ENCODE measurements at places on chromosomes 1 and 21.
A peak's percentile ranks its signal among the peaks of the same experiment; 100 is the strongest.

GRCh38 chr1:230899841-230900251 lies 31.5 kb upstream of the C1orf198 start:
- DNase-seq, result peak; percentile 77

DNA sequence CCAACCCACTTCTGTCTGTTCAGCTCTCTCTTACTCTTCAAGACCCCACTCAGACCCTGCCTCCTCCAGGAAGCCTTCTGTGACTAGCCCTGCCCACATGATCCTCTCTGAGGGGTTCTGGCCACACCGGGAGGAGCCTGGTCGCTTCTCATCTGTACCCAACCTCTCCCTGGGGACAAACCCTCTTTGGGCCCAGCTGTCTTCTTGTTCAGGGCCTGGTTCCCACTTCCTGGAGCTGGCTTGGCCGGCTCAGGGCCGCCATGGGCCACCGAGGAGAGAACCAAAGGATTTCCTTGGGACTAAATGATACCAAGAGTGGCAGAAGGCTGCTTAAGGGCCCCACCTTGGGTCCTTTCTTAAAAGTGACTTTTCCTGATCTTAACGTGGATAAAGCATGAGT lies 124.7 kb upstream of the ZBTB40 start:
- no peak for DNase-seq

DNA sequence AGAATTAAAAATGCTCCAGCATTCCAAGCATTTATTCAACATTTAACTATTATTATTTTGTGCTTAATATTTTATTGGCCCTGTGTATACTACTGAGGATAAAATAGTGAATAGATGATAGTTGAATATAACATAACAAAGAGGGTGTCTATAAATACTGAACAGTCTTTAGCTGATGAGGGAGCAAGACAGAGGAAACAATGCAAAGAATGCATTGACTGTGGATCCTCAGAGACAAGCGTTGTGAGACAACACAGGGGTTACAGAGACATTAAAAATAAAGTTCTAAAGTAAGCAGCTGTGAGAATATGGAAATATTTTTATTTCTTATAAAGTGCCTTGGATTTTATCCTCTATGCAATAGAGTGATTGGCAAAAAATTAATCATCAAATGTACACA lies 1133.1 kb downstream of the PLA2G4A start:
- no peak for DNase-seq

- peak; percentile 42 for DNase-seq
These were observed 71.5 kb downstream of the HHAT start for GRCh38 chr1:210400043-210400840.

DNA sequence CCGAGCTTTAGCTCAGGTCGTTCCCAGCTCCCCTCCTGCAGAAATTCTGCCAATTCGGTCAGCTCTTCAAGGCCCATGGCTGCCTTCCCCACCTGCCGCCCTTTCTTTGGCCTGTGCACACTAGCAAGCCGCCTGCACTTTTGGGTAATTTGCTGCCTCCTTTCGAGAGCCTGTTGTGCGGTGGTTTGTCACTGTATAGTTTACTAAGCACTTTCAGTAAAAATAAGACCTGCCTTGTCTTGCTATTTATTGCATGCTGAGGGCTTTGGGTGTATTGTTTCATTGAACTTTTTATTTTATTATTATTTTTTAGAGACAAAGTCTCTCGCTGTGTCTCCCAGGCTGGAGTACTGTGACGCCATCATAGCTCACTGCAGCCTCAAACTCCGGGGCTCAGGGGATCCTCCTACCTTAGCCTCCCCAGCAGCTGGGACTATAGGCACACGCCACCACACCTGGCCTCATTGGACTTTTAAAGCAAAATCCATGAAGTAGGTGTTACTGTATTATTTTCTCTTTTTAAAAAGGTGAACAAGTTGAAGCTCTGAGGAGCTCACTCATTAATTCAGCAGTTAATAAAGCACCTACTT lies 1.1 kb upstream of the FABP3 start:
- DNase-seq, result no peak

DNA sequence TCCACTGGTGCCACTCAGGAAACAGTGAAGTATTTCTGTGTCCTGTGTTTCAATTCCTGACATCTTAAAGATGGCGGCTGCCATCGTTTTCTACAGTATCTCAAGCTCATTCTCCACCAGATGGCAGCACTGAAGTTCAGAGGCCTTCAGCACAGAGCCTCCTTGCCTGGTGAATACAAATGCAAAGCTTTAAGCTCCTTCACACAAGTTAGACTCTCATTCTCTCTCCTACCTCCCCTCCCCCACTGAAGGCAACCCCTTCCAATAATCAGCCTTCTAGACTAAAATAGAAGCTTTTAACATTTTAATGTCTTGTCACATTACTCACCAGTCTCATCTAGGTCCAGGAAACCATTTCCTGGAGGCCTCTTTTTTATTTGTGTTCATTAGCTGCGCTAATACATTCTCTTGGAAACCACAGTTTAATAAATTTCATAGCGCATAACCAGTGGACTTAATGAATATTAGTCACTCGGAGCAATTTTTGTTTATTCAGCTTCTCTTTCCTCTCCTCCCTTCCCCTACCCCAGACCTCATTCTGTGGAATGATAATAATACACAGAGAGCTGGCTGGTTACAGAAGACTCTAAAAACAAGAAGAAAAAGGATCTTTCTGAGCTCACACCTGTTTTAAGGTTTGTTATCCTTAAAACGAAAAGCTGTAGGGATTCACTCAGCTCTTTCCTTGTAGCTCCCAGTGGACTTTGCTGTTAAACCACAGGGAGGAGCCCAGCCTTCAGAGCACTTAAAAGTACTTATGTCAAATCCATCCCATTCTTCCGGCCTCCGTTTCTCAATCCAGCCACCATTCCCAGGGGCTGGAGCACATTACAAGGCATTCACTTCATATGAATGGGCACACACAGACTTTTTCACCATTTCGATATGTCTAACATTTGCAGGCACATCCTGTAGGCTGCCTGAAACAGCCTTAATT lies 384.9 kb downstream of the HLX start:
- DNase-seq, result peak; percentile 74

- DNase-seq, result no peak
These were observed 57.4 kb downstream of the SAMSN1 start for GRCh38 chr21:14488672-14489204.

DNA sequence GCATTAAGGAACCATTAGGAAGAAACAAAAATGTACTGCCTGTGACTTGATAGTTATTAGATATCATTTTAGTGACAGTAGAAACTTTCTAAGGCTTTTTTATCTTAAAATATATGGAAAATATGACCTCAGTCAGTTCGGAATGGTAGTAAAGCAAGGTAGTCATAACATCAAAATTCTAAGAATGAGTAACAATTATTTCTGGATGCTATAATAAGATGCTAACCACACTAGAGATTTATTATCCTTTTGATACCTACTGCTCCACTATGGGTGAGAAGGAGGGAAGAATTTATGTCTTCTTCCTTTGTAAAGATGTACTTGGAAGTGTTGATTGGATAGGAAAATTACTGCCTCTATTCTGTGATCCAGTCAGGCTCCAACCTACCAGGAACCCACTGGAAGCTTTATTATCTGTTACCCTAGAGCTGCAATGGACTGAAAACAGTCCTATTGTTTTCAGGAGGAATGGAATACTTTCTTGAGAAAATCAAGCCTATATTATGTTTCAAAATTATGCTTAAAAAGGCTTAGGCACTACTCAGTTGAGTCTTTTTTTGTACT lies 8.8 kb downstream of the FMN2 start:
- no peak for DNase-seq

DNA sequence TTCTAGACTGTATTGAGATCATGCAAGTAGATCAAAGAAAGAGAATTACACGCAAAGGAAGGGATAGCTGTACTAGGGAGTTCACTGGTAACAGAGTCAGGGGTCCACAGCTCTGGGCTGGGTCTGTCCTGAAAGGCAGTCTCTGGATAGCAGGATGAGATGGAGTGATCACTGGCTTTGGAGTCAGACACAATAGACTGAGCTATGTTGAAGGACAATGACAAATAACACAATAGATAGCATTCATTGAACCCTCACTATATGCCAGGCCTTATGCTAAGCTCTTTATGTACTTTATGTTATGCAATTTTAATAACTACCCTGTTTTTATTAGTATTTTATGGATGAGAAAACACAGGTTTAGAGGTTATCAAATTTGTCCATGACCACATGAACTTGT lies 10.0 kb upstream of the DNAJC6 start:
- DNase-seq, result no peak

GRCh38 chr1:209434066-209434465 lies 149.4 kb upstream of the CAMK1G start:
- DNase-seq, result no peak

GRCh38 chr1:112614460-112615065 lies 4.4 kb downstream of the ST7L start:
- DNase-seq, result peak; percentile 71

GRCh38 chr1:221477252-221477651 lies 264.6 kb downstream of the DUSP10 start:
- no peak for DNase-seq

- DNase-seq, result no peak
These were observed 118.5 kb upstream of the ADAR start for GRCh38 chr1:154726443-154726842.

- DNase-seq, result no peak
These were observed 852 bp downstream of the TMEM50A start for GRCh38 chr1:25338986-25339385.

- peak; percentile 60 for DNase-seq
These were observed 98.8 kb upstream of the DPH5 start for GRCh38 chr1:101124405-101124804.

GRCh38 chr1:61056573-61057439 lies 25.6 kb upstream of the NFIA start:
- DNase-seq, result peak; percentile 37

- peak; percentile 7 for DNase-seq
These were observed 846 bp downstream of the NSUN4 start for GRCh38 chr1:46341222-46342083.

GRCh38 chr1:6859415-6860343 lies 74.4 kb downstream of the CAMTA1 start:
- DNase-seq, result peak; percentile 98

- DNase-seq, result no peak
These were observed 135.1 kb upstream of the RAB4A start for GRCh38 chr1:229135773-229136172.

DNA sequence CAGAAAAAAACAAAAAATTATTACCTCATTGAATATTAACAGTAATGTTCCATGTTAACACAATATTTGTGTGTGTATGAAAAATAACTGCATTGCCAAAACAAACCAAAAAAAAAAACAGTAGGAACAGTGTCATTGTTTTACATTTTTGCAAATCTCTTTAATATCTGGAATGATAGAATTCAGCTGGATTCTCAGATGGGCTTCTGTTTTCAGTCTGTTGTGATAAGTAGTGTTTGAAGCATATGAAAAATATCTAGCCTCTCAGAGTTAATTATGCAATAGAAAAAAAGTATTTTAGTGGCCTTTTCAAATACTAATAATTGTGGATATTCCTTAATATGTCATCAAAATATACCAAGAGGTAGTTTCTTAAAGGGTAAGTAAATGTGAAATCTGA lies 52.9 kb upstream of the RWDD3 start:
- no peak for DNase-seq

DNA sequence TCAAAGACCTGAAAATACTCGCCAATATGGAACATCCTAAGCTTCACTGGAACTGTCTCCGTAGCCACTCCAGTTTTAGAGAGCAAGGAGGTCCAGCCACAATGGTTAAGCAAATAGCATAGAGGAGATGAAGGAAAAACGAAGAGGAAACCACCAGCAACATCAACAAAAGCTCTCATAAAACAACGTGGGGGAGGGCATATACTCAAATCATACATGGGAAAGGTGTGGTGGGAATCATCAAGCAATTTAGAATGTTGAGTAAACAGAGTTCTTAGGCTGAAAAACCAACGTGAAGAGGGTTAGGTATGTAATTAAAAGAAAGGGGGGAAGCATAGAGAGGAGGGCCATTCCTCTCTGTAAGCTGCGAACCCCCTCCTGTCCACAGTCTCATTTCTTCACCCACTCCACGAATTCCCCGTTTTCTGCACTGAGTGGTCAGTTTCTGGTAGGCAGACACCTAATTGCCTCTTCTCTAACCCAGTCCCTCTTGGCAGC lies 1.0 kb downstream of the TMEM59 start:
- DNase-seq, result peak; percentile 9

- DNase-seq, result no peak
These were observed 60.8 kb downstream of the ALPL start for GRCh38 chr1:21569820-21570527.

- DNase-seq, result peak; percentile 94
These were observed 161.5 kb downstream of the HFM1 start for GRCh38 chr1:91243171-91243570.

- DNase-seq, result no peak
These were observed 16.9 kb downstream of the SCP2 start for GRCh38 chr1:52943876-52944416.

DNA sequence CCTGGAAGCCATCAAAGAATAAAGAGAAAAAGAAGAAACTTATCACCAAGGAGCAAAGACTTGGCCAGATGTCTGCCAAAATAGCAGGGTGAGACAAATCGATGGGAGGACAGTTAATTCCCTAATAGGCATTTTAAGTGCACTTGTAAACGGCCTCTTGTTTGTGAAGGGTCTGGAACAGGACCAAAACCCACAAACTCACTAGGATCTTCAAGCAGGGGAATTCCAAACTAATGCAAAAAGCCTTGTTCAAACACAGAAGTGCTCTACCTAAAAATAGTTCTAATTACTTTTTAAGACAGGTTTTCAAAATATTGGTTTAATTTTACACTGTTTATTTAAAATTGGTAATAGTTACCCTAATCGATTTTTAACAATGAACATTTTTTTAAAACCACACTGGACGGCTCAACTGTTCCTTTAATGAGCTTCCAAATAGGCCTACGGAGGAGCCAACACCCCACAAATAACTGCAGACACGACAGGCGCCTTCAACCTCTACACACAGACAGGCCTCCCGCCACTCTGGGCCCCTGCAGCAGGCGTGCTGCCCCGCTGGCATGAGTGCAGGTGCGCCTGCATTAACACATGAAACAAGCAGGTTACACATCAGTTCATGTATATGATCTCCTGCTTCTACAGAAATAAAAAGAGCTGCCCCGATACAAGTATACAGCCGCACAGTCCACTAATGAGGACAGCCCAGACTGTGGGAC lies 15.8 kb downstream of the UBE2G2 start:
- DNase-seq, result no peak

DNA sequence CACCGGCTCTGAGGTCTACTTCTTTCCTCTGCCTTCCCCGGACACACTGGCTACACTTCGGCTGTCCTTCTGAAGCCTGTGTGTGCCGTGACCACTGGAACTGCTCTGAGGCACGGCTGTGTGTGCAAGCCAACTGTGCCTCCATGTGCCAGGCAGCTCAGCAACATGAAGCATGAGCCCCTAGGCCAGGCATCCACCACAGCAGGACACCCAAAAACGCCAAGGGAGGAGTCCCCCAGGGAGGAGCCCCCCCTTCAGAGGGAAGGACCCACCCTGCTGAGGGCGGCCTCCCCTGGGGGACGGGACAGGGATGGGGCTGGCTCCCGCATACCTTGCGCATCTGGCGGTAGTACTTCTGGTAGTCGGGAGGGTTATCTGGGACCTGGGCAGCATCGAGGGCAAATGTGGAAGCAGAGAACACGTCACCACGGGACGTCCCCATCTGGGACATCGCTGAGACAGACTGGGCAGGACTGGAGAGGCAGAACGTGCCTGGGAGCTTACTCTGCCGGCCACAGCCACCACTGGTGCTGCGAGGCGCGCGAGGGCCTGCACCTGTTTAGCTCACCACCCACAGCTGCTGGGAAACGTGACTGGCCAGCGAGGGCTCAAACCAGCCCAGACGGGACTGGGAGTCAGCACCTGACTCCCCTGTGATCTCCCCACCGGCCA lies 20.5 kb downstream of the LSS start:
- DNase-seq, result no peak

- DNase-seq, result no peak
These were observed 45.8 kb upstream of the DNASE2B start for GRCh38 chr1:84352298-84353106.

- no peak for DNase-seq
These were observed 167.3 kb downstream of the ZNF326 start for GRCh38 chr1:90162216-90162615.

Data from trophoblast cell (in vitro differentiated cells and primary cell).